ENCODE measurements at places on chromosomes 4 and X.

GRCh38 chrX:119643696-119644095 is 37.5 kb upstream of the NKRF start:
- no peak for DNase-seq

DNA sequence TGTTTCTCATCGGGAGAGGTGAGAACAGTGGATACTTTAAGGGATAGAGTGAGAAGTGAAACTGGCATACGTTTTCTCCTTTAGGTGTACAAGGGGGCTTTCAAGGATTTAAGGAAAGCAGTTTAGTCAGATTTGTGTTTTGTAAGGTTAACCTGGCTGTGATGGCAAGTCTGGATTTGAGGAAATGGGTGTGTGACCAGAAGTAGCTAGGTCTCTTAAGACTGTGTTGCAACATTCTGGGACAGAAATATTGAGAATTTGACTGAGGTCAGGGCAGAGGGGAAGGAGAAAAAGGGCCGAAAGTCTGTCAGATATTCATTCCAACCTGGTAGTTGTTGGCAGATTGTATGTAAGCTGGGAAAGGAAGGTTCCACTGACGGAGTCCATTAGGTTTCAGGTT is 10.4 kb upstream of the GABRE start:
- no peak for DNase-seq

DNA sequence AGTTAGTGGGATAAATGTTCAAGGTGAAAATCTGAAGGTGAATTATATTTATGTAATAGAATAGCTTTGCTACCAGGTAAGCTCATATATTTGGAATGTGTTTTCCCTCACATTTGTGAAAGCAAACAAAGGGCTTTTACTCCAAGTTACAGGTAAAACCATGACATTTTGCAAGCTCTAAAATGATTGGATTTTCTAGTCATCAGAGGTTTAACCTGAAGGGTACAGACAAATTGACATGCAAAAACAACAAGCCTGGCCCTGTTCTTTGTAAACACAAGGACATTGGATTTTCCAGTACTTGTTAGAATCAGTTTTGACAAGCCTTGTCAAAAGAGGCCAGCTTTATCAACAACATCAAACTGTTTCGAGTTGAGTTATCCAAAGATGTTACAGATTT is 51.7 kb downstream of the ZFX start:
- no peak for DNase-seq

- DNase-seq: no peak
Observed at GRCh38 chrX:103529550-103529949, 10.3 kb upstream of the RAB40A start.

DNA sequence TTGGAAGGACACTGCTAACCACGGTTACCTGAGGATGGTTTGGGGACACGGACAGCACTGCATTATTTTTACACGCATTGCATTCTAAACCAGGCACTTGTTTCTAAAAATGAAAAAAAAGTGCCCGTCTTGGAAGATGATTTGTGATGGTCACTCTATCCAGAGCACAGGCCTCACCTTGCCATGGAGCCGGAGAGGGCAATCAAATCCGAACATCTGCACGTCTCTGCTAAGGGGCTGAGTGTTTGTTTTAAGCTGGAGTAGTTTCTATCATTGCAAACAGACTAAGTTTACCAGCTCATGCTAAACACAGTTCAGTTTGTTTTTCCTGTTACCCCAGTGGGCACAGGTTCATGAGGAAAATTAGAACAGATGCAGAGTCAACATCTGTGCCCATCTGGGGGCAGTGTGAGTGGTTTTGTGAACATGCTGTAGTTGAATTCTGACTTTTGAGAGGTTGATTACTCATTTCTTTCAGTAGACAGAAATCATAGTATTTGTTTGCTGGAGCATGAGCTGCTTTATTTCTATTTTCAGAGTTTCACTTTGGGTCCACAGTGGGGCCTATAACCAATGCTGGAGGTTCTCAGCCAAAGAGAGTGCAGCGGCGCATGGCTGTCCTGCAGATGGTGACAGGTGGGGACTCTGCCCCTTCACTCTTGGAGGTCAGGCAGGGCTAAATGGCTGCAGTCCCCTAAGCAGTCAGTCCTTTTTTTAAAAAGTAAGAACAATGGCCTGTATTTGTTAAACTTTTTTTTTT is 65.4 kb upstream of the ENPP6 start:
- DNase-seq: peak; percentile 12

- DNase-seq: no peak
Observed at GRCh38 chrX:11185861-11186260, 74.7 kb downstream of the HCCS start.

GRCh38 chr4:147222906-147223305 is 258.0 kb upstream of the EDNRA start:
- DNase-seq: no peak

- DNase-seq: no peak
Observed at GRCh38 chr4:68240620-68241019, 4.9 kb downstream of the TMPRSS11B start.

- DNase-seq: no peak
Observed at GRCh38 chrX:153805436-153805835, 11.0 kb downstream of the SSR4 start.

DNA sequence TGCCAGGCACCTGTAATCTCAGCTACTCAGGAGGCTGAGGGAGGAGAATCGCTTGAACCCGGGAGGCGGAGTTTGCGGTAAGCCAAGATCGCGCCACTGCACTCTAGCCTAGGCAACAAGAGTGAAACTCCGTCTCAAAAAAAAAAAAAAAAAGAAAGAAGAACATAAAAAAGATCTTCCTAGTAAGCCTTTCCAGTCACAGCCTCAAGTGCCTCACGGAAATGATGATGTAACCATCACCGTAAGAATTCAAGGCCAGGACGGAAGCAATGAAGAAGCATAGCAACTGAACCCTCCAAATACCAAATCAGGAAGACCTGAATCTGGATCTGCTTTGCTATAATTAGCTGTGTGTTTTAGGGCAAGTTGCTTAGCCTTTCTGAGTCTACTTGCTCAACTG is 28.8 kb downstream of the RBM47 start:
- no peak for DNase-seq

DNA sequence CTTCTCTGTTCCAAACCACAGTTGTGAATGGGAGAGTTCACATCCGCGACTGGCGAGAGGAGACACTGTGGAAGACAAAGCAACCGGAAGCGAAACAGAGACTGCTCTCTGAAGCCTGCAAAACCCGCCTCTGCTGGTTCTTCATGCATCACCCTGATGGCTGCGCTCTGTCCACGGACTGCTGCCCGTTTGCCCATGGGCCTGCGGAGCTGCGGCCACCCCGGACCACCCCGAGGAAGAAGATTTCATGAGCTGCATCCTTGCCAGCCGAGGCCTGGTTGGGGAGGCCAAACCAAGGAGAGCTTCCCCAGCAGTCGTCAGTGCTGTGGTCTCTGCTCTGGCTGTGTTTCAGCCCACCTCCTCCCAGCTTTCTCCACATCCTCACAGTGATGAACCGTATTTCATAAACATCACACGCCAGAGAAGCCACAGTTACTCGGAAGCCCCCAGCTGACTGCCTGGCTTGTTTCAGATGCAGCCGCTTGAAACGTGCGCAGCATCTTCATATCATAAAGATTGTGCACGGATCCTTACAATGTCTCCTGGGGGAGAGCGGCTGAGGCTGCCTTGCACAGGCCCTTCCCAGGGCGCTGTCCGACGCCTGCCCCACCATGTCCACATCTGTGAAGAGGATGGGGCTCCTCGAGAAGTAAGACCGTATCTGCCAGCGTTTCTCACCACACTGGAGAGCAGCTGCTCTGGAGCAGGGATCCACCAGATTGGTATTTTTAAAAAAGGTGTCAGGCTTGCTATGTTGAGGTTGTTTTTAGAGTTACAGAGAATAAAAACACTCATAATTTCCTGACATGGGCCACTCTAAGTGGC is 35.4 kb downstream of the TRMT44 start:
- no peak for DNase-seq

GRCh38 chr4:139950568-139950967 is 203.4 kb downstream of the MAML3 start:
- no peak for DNase-seq

GRCh38 chrX:47562615-47563243 is 1.7 kb downstream of the ARAF start:
- no peak for DNase-seq

GRCh38 chr4:155667222-155667567 is 547 bp downstream of the GUCY1A1 start:
- no peak for DNase-seq

- no peak for DNase-seq
Observed at GRCh38 chr4:182901337-182901736, 15.8 kb downstream of the DCTD start.

- no peak for DNase-seq
Observed at GRCh38 chr4:100100985-100101384, 89.3 kb downstream of the DDIT4L start.

- no peak for DNase-seq
Observed at GRCh38 chr4:48175806-48176205, 41.8 kb upstream of the TXK start.

DNA sequence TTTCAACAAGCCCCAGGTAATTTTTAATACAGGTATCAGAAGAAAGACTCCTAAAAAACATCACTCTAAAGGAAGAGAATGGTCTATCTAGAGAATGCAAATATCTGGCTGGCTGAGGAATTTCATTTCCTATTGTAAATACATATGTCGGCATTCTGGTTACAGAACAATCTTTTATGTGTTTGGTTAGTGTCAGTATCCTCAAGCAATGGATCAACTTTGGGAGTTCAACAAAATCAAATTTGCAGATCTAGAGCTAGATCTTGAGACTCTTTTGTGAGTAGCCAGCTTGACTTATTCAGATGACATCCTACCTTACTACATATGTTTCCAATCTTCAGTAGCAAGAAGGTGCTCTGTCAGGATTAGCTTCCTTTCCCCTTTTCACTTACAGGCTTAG is 145.1 kb downstream of the BTC start:
- DNase-seq: no peak

GRCh38 chr4:134935320-134935719 is 733.7 kb upstream of the PABPC4L start:
- DNase-seq: no peak

- no peak for DNase-seq
Observed at GRCh38 chr4:48566034-48566384, 76.0 kb downstream of the ZAR1 start.

GRCh38 chr4:79078339-79078738 is 139.1 kb upstream of the PAQR3 start:
- DNase-seq: no peak

- DNase-seq: no peak
Observed at GRCh38 chr4:104488151-104488550, 6.5 kb downstream of the CXXC4 start.

DNA sequence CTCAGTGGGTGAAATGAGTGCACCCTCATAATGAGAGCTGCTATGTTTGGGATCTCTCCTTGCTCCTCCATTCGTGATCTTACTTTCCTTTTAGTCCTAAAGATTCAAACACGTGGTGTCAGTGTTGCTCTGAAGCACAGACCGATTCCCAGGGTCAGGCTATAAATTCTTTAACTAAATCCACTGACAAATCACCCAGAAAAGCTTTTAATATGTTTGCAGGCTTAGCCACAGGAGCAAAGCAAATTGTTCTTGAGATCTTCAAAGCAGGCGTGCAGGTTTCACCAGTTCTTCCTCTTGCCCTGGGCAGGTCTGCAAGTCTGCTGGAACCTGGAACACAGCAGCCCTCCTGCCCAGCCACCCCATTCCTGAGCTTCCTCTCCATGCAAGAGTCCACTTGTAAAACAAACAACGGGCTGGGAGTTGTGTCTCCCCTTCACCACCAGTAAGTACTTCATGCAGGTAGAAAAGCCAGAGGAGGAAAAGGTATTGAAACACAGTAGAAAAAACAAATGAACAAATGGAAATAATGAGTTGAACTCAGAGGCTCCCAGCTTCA is 70.1 kb upstream of the ENPP6 start:
- peak; percentile 29 for DNase-seq

DNA sequence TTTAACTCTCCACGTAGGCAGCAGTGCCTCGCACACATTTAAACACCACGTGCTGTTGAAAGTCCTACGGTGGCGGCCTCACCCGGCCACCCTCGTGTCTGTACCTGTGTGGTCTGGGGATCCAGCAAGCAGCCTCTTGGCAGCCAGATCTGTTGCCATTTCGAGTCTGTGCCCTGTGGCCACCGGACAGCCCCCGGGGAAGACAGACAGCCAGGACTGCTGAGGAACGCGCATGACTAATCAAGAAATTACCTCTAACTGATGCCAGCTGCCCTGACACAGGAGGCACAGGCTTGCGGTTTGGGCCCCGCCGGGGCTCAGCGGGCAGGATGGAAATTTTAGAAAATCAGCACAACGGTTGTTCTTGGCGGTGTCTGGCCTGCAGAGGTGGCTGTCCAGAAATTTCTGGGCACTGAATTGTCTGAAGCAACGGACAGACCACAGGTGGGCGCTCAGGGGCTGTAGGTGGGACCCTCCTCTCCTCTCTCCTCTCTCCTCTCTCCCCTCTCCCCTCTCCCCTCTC is 15.6 kb upstream of the ASMTL start:
- DNase-seq: no peak

Measured in DMS79 (cell line).